ENCODE measurements at places on chromosomes 7 and 10. TPM values are rescaled to one million over a fixed set of nuclear protein-coding genes. Genes with fewer than 3 reads are reported as not detected.

DNA sequence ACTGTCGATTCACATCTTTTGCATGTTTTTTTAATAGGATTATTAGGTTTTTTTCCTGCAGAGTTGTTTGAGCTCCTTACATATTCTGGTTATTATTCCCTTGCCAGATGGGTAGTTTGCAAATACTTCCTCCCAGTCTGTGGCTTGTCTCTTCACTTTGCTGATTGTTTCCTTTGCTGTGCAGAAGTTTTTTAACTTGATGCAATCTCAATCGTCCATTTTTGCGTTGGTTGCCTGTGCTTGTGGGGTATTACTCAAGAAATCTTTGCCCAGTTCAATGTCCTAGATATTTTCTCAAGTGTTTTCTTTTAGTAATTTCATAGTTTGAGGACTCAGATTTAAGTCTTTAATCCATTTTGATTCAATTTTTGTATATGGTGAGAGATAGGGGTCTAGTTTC lies 95.4 kb downstream of the TBXAS1 start:
- no peak for DNase-seq

- DNase-seq: no peak
Measured at GRCh38 chr10:131049016-131049415, 262.5 kb downstream of the TCERG1L start.

The COL17A1 gene
- 0.09 TPM for total RNA-seq

GRCh38 chr7:155793720-155794119 lies 18.5 kb downstream of the SHH start:
- DNase-seq: no peak

GRCh38 chr7:82194016-82194643 lies 249.4 kb downstream of the CACNA2D1 start:
- DNase-seq: no peak

DNA sequence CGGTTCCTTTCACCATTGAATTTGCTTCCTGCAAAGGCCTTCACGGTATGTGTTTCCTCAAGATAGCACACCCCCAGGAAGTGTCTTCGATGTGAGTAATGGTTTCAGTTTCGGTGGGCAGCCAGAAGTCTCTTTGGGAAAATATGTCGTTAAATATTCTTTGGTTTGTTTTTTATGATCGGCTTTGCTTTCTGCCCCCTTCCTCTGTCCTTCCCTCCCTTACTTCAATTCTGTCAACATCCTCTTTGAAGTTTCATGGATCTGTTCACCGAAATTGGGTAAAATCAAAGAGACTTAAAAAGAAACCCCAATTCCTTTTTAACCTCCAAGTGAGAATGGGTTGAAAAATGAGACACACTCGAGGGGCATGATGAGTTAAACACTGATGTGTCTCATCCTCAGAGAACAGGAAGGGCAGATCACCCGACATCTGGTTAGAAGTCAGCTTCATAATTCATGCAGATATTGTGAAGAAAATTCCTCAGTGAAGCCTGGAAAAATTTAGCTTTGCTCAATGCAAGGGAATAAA lies 170.8 kb upstream of the HABP2 start:
- DNase-seq: no peak

The ACBD7 gene
- total RNA-seq: 16.7 TPM

DNA sequence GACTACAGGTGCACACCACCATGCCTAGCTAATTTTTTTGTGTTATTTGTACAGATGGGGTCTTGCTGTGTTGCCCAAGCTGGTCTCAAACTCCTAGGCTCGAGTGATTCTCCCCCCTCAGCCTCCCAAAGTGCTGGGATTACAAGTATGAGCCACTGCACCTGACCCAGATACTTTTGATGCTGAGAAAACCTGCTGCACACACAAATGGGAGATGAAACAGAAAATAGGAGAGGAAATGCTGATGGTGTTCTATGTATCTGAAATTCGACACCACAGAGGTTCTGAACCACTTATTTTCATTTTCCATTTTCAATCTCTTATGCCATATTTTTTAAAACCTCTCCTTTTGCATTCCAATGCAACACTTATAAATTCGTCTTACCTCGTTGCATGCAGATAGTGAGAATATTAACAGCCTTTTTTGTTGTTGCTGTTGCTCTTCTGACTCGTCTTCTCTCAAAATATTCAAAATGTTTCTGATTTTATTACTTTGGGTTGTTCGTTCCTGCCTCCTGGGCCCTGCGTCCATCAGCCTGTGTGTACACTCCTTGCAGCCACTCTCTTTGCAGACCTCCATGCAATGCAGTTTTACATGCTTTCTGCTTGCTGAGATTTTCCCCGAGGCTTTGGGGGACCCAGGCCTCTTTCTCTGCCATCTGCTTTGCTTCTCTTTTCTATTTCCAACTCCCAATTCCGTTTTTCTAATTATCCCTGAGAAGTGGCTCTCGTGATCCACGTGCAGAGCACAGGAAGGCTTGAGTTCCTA lies 556.1 kb downstream of the GALNT17 start:
- DNase-seq: no peak

- no peak for DNase-seq
Measured at GRCh38 chr7:47386273-47386835, 195.6 kb downstream of the TNS3 start.

DNA sequence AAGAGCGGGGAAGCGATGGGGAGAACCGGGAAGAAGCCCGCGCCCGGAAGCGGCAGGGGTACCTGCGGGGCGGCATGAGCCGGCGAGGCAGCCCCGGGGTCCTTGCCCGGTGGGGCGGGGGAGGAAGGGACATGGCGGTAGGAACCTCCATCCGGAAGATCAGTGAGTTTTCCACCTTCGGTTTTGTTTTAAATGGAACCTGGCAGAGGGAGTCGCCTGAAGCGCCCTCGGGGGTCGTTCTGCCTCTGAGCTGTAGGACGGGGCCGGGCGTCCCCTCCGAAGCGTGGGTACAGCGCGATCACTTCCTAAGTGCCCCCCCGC lies 471 bp downstream of the PFKP start:
- DNase-seq: no peak

The WDR86 gene
- 33.8 TPM for total RNA-seq

All from cerebellum (tissue), 4 donors.